RCC 7860 (cell line): ENCODE measurements at places on chromosomes 11 and 22.
A peak's percentile ranks its signal among the peaks of the same experiment; 100 is the strongest.

- no peak for DNase-seq
Measured at GRCh38 chr11:114160894-114161293, 101.4 kb downstream of the ZBTB16 start.

DNA sequence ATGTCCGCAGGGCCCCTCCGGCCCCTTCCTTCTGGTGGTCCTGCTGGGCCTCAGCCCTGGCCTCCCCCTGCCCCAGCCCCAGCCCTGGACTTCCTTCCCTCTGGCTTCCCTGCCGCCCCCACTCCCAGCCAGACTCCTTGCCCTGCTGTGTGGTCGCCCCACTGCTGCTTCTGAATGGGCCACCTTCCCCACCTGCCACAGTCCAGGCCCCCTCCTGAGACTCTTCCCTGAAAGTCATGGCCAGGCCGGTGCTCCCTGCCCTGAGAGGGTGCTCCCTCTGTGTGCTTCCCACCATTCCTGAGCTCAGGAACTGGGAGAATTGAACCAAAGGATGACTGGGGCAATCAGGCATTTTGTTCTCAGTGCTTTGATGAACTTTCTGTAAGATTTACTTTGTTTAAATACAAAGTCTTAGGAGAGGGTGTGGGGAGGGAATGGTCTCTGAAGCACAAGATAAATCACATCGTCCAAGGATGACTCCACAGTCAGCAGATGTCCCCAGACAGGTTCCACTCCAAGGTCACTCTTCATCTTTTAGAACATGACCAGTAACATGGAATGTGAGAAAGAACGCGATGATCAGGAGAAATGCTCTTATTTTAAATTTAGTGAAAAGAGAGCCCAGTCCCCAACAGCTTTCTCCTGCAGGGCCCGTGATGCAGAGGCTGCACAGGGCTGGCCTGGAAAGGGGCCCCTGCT is 774 bp downstream of the APOBEC3D start:
- no peak for DNase-seq

DNA sequence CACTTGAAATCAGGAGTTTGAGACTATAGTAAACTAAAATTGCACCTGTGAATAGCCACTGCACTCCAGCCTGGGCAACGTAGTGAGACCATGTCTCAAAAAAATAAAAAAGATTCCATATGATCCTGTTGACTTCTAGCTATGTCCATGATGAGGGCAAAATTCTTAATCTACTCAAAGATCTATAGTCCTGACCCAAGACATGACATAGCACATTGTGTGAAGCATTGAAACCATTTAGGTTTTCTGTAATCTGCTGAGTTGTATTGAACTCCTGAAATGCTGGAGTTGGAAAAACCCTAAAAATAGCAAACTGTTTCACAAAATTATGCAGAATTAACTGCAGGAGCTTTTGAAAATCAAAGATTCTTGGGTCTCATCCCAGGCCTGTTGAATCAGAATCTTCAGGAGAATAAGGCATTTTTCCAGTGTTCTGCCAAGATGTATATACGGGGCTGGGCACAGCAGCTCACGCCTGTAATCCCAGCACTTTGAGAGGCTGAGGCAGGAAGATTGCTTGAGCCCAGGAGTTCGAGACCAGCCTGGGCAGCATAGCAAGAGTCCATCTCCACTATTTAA is 29.8 kb upstream of the LDHA start:
- no peak for DNase-seq

GRCh38 chr22:44074337-44074984 is 50.4 kb downstream of the PARVB start:
- DNase-seq: no peak

DNA sequence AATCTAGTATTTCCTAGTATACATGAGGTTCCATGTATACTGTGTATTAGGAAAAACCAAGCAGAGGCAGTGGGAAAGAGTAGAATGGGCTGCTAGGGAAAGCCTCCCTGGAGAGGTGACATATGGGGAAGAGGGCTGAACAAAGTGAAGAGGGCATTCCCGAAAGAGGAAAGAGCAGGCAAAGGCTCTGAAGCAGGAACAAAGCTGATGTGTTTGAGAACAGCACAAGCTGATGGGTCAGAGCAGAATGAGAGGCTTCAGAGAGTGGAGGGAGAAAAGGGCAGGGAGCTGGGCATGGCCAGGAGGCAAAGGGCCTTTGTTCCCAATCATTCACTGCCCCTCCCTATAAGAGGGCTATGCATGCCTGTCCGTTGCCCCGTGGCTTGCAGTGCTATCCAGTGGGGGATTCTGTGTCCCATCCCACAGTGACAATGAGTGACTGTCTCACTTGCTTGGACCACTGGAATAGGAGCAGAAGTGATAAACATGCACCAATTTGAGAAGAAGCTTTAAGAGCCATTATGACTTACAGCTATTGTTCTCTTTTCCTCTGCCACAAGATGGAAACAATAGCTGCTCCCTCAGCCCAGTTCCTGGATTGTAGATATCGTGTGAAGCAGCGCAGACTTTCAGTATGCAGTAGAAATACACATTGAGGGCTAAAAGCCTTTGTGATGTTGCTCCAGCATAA is 39.6 kb downstream of the GALNT18 start:
- no peak for DNase-seq

DNA sequence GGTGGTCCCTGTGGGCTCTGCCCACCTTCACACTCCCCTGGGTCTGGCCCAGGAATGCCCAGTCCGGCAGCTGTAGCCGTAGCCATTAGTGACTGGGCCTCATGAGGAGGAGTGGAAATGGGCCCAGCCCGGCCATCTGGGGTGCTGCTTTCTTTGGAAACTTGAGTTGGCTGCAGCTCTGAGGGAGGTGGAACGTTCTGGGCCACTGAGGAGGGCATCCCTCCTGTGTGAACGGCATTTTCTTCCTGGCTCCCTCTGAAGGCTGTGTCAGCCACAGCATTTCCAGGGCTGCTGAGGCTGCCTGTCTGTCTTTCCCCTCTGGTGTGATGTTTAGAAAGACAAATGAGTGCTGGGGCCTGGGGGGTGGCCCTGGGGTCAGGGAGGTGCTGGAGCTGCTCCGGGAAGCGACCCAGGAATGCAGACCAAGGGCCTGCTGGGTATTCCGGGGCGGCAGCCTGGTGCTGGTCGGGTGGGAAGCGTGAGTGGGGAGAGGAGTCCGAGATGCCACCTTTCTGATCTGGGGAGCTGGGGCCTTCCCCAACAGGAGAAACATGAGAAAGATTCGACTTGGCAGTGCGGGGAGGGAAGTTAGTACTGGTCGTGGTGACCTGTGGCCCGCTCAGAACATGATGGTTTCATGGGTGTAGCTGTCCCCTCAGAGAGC is 27.1 kb downstream of the PTDSS2 start:
- DNase-seq: no peak

DNA sequence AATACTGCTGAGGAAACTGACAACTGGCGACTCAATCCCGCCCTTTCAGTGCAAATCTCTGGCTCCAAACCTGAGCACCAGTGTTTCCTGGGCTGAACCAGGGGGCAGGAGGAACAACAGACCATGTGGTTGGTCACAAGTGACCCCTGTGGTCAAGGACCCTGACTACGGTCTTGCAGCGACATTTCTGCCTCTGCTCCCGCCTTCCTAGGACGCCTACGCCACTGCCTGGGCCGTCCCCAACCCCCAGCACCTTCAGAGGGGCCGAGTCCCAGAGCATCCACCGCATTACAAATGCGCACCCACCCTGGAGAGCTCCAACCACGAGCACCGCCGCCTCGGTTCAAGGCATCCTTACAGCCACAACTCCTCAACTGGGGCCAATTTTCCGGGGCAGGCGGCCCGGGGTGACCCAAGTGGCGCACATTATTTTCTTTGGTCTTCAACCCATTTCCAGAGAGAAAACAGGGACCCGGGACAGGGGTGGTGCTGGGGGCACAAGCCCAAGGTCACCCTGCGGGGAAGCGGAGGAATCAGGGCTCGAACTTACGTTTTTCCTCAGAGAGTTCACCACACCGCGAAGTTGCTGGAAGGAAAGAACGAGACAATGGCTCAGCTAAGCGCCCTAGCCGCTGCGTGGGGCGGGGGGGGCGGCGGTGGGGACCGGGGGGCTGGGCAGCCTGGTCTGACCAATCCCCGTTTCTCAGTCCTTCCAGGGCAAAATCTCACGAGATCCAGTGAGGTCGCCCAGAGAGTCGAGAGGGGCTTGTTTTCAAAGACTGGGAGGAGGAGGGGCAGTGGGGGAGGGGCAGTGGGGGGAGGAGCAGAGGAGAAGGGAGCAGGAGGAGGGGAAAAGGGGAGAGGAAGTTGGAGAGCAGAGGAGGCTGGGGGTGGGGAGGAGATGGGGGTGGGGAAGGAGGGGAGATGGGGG is 1.8 kb downstream of the PRAME start:
- no peak for DNase-seq

DNA sequence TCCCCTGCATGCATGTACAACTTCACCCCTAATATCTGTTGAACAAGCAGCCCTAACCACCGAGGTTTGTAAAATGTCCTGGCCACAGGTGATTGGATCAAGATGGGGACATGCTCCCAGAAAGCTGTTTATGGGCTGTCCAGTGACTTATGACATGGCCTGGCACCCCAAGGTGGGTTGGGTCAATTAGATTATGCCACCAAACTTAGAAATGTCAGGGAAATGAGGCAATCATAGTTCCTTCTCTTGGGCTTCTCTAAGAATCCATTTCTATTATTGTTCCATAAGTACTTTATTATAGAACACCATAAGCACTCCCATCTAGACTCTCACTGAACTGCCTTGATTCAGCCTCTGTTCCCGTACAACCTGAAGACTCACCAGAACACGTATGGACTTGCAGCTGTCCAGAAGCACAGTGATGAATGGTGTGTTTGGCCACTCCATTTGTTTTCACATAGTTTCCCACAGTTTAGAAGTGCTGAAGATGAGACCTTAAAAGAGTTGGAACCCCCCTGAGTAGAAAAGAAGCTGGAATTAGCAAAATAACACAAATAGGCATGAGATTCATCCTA is 45.5 kb upstream of the OLFML1 start:
- no peak for DNase-seq

GRCh38 chr11:119709638-119710346 is 19.2 kb downstream of the NECTIN1 start:
- DNase-seq: no peak

DNA sequence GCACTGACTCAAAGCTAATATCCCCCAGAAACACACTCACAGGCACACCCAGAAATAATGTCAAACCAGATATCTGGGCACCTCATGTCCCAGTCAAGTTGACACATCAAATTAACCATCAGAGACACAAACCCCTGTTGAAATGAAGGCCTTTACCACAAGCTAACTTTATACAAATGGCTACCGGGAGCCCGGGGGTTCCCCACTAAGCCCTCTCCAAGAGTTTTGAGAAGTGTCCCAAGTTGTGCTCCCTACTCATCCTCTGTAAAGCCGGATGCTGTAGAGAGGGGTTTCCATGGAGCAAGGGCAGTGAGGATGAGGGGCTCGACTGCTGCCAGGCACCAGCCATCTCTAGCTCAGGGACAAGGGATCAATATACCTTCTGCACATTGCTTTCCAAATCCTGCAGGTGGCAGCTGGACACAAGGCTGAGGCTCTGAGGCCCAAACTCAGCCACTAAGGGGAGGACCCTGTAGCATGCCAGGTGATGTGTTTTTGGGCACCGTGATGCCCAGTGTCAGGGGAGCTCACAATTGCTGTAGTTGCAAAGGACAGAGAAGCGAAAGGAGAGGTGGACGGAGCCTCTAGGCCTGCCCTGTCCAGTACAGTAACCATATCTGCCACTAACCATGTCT is 145.7 kb downstream of the TTC17 start:
- no peak for DNase-seq

GRCh38 chr11:116731097-116731761 is 41.6 kb downstream of the BUD13 start:
- no peak for DNase-seq

DNA sequence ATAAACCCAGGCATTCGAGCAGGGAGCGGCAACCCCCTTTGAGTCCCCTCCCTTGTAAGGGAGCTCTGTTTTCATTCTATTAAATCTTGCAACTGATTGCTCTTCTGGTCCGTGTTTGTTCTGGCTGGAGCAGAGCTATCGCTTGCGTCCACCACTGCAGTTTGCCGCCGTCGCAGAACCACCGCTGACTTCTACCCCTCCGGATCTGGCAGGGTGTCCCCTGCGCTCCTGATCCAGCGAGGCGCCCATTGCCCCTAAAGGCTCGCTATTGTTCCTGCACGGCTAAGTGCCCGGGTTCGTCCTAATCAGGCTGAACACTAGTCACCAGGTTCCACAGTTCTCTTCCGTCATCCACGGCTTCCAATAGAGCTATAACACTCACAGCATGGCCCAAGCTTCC is 10.4 kb upstream of the MS4A7 start:
- no peak for DNase-seq

GRCh38 chr22:27915986-27916385 is 3.1 kb downstream of the PITPNB start:
- DNase-seq: no peak

DNA sequence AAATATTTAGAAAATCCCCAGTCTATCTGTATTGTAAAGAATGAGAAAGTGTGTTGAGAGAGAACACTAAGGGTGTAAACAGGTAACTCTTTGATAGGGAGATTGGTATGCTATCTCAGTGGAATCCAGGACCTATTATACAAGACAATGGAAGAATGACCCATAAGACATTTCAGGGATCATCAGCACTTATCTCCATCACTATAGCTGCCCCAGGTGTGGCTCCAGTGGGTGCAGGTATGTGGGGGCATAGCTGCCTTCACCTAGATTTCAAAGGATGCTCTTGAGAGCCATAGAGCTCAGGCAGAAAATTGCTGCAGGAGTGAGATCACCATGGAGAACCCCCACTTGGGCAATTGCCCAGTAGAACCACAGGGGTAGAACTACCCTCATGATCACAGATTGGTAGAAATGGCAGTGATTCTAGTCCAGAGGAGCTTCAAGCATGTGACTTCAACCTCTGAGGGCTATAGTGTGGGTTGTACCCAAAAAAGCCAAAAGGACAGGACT is 252.3 kb upstream of the TBCEL start:
- DNase-seq: no peak

- no peak for DNase-seq
Measured at GRCh38 chr22:20013382-20013871, 3.2 kb downstream of the ARVCF start.

- DNase-seq: no peak
Measured at GRCh38 chr11:134592391-134592990, 180.4 kb upstream of the B3GAT1 start.

- peak; percentile 49 for DNase-seq
Measured at GRCh38 chr11:86145439-86146156, 76.7 kb upstream of the PICALM start.

DNA sequence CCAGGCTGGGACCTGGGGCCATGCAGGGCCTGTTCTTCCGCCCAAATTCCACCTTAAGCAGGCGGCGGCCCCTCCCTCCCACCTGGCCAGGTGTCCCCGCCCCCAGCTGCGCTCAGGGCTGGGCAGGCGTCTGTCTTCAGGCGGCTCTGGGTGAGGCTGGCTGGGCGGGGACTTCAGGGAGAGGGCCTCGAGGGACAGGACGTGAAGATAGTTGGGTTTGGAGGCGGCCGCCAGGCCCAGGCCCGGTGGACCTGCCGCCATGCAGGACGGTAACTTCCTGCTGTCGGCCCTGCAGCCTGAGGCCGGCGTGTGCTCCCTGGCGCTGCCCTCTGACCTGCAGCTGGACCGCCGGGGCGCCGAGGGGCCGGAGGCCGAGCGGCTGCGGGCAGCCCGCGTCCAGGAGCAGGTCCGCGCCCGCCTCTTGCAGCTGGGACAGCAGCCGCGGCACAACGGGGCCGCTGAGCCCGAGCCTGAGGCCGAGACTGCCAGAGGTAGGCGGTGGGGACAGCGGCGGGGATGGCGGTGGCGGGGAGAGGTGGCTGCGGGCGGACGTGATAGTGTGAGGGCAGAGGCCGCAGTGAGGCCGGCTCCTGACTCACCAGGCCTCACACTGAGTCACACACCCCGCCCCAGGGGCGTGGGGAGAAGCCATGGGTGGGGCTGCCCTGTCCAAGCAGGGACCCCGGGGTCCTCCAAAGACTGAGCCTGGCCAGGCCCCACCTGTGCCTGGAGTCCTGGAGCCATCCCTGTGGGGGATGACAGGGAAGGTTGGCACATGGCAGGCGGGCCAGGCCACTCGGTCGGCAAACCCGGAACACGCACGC is at the start of gene PKP3:
TSS of gene PKP3 (plus strand) at position 176 of the 824 bp plus-strand sequence. CDS start at position 260, 84 bp downstream.
- peak; percentile 61 for DNase-seq
